OCI-LY7 (cell line): ENCODE measurements at places on chromosomes 7 and 10.

- DNase-seq = no peak
Measured at GRCh38 chr7:140691376-140692045, 5.0 kb upstream of the NDUFB2 start.

DNA sequence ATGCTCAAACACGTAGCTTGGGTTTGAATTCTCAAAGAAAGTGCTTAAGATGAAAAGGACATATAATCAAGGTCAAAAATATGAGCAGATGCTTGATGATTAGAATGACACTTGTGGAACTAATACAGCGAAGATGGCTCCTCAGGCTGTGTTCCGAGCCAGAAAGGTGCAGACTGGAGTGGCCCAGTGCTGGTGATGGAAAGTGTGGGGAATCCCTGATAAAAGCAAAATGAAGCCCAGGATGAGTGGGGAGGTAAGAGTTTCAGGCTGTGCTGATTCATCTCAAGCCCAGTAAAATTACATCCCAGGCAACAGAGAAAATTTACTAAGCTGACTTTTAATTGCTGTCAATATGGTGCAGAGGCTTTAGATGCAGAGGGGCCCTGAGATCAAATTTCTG, 77.8 kb upstream of the IKZF1 start:
- DNase-seq = no peak

- no peak for DNase-seq
Measured at GRCh38 chr10:111392159-111392558, 315.3 kb downstream of the ADRA2A start.

GRCh38 chr10:110075686-110076085, 67.9 kb downstream of the ADD3 start:
- no peak for DNase-seq

- no peak for DNase-seq
Measured at GRCh38 chr10:71975871-71976725, 11.9 kb downstream of the CHST3 start.
